Panc1 (cell line): ENCODE measurements at places on chromosomes 3 and 15. TPM values are rescaled to one million over a fixed set of nuclear protein-coding genes. Genes with fewer than 3 reads are reported as not detected.
A peak's percentile ranks its signal among the peaks of the same experiment; 100 is the strongest.

DNA sequence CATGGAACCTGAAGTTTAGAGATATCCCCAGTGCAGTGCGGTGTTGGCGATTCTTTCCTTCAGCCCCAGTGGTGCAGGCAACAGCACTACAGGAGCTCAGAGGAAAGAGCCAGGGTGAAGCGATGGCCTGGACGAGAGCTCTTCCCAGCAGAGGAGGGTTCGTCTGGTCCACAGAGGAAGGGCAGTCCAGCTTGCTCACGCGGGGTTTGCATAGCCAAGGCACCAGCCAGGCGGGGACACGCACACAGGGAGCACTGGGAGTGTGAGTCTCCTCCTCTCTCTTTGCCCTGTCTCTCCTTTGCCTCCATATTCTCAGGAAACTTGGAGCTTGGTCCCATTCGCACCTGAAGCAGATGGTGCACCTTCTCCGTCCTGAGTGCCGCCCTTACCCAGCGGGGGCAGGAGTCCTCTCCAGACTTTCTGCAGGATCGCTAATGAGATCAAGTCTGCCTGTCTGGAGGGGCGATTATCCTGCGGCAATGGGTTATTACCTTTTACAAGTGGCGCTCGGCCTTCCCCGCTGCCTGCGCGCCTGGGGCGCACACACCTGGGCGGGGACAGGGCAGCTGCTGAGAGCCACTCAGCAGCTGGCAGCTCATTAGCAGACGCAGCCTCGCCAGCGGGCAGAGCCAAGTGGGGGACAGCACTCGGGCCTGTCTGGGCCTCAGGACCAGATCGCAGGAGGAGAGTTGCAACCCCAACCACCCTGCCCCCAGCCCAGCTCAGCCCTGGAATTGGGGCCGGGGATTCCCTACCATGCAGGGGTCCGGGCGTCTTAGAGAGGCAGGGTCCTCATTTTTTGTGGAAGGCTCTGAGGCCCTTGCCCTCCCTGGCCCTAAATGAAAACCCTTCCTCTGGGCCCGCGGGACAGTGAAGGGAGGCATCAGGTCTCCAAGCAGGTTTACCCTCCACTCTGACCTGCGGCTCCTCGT is 119.0 kb upstream of the MEF2A start:
- H3K27ac ChIP-seq, result no peak overlapping the region
- no peaks in the 10 kb centered on the region for H3K36me3 ChIP-seq
- peaks cover 9% of the 10 kb centered on the region for H3K4me1 ChIP-seq

DNA sequence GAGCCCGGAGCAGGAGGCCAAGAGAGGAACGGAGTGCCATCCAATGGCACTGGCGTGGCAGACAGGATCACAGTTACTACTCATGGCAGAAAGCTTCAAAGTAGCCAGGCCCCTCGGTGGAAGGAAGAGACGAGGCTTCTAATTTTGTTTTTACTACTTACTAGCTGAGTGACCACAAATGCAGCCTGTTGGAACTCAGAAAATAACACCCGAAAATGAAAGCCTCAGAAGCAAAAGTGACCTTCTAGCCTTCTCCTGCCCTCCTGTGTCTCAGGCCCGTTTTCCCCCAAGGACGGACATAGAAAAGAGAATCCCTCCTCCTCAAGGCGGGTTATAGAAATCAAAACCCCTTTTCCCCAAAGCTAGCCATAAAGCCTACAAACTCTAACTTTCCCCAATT is 9.9 kb upstream of the STRA6 start:
- H3K36me3 ChIP-seq, result no peaks in the 10 kb centered on the region
- H3K27me3 ChIP-seq, result no peaks in the 10 kb centered on the region
- H3K4me1 ChIP-seq, result peaks cover 4% of the 10 kb centered on the region; the same call in 1 of the 2 replicates
- DNase-seq, result no peak
- H3K27ac ChIP-seq, result no peak overlapping the region

GRCh38 chr3:25585361-25586166 is 79.1 kb downstream of the TOP2B start:
- no peak for DNase-seq
- no peak overlapping the region for H3K27ac ChIP-seq
- no peak overlapping the region for H3K4me3 ChIP-seq
- no peaks in the 10 kb centered on the region for H3K36me3 ChIP-seq
- H3K4me1 ChIP-seq, result no peaks in the 10 kb centered on the region
- H3K27me3 ChIP-seq, result no peaks in the 10 kb centered on the region

Gene VILL
- total RNA-seq, result 5.7 TPM

DNA sequence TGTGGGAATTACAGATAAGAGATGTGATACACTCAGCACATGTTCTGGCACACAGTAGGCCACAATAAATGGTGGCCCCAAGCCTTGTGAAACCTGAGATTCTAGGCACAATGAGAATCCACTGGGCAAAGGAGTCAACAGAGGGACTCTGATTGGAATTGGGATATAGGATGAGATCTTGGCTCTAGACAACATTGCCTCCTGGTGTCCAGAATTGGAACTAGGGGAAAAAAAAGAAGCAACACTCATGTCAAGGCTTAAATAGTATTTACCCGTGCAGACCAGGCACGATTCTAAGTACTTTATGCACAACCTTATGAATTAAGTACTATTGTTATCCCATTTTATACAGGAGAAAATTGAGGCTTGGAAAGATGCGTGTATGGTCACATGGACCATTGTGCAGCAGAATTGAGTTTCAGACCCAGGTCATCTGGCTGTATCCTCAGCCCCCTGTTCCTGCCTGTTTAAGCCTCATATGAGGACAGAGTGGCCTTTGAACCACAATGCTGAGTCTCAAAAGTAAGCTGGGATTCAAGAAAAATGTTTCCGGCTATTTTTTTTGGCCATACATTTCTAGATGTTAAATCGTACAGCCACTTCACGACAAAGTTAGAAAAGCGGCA is 124.8 kb downstream of the SV2B start:
- H3K27ac ChIP-seq, result no peak overlapping the region
- peak; percentile 57 for DNase-seq
- no peaks in the 10 kb centered on the region for H3K36me3 ChIP-seq
- no peaks in the 10 kb centered on the region for H3K4me1 ChIP-seq

DNA sequence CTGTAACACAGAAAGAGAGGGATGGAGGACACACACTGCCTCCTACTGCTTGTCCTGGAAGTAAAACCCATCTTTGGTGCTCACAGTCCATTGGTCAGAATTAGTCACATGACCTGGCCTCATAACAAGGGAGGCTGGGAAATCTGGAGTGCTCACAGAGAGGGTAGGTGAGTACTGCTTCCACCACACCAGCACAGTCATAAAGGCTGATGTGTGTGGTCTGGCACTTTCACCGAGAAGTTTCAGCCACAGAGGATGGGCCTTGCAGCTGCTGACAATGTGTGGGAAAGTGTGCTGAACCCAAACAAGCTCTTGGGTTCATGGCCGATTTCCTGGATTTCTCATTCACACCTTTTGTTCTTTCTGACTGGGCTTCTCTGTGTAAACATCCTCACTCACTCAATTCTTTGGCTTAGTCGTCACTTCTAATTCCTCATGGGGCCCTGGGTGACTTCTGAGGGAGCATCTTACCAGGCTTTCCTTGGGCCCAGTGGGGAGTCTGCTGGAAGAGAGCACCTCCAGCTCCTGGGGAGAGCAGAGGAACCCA is 100.7 kb downstream of the ASB7 start:
- H3K27me3 ChIP-seq, result no peaks in the 10 kb centered on the region
- H3K36me3 ChIP-seq, result no peaks in the 10 kb centered on the region
- H3K4me1 ChIP-seq, result no peaks in the 10 kb centered on the region
- no peak for DNase-seq
- no peak overlapping the region for H3K27ac ChIP-seq

- no peak for DNase-seq
- H3K36me3 ChIP-seq, result no peaks in the 10 kb centered on the region
- H3K27me3 ChIP-seq, result 0 out of 2 replicates have a peak, but pooled peaks cover 4% of the 10 kb centered on the region
Measured at GRCh38 chr15:73134196-73134595, 81.9 kb downstream of the NEO1 start.

DNA sequence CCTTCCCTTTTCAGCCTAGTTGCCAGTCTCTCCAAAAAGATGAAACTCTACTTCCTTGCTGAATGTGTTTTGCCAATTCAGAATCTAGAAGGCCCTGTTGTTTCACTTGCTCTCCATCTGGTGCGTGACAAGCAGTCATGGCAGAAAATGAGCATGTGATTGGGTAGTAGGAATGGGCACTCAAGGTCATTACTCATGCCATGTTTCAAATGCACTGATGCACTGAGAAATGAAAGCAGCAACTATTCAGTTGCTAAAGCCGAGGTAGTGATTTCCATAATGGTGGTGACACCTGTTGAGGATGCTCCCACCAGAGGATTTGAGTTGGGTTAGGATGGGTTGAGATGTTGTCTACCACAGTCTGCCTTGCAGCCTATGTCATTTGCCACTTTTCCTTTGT is 12.7 kb downstream of the ZBTB38 start:
- H3K36me3 ChIP-seq, result no peaks in the 10 kb centered on the region
- no peak overlapping the region for H3K27ac ChIP-seq
- H3K27me3 ChIP-seq, result no peaks in the 10 kb centered on the region
- H3K4me3 ChIP-seq, result no peak overlapping the region
- H3K4me1 ChIP-seq, result no peaks in the 10 kb centered on the region

DNA sequence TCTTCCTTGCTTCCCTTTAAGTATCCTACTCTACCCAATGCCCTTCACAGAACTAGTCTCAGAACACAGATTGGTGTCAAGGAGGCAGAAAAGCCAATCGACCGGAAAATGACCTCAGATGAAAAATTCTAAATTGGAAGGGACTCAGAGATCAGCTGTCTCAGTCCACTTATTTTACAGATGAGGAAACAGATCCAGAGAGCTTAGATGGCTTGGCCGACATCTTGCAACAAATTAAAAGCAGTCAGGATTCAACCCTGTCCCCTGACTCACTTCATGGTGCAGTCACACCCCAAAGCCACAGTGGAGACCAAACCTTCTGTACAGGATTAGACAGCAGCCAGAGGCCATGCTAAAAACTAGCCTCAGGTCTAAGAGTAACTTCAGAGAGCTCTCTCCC is 169.3 kb upstream of the BHLHE40 start:
- H3K27me3 ChIP-seq, result no peaks in the 10 kb centered on the region
- H3K36me3 ChIP-seq, result no peaks in the 10 kb centered on the region
- H3K27ac ChIP-seq, result no peak overlapping the region
- DNase-seq, result no peak
- no peaks in the 10 kb centered on the region for H3K4me1 ChIP-seq
- H3K4me3 ChIP-seq, result no peak overlapping the region

DNA sequence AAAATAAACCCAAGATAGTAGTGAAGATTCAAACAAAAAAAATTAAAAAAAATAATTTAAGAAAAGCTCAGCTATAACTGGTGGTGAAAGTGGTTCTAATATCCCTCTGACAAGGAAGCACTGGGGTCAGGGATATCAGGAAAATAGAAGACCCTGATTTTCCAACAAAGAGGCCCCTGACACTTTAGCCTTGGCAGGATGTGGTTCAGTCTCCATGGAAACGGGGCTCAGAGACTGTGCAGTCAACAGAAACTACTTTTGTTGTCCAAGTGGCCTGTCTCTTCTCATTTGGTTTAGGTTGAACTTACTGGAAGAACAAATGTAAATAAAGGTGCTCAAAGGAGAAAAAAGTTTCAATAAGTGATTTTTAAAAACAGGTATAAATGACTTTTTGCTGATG is 27.2 kb downstream of the INTS14 start:
- no peak overlapping the region for H3K27ac ChIP-seq
- no peak for DNase-seq
- H3K36me3 ChIP-seq, result peaks cover 13% of the 10 kb centered on the region
- peaks cover 9% of the 10 kb centered on the region; the same call in 1 of the 2 replicates for H3K4me1 ChIP-seq
- no peaks in the 10 kb centered on the region for H3K27me3 ChIP-seq

Gene SYNPR
- total RNA-seq, result not detected

- DNase-seq, result no peak
- no peaks in the 10 kb centered on the region for H3K36me3 ChIP-seq
- H3K27ac ChIP-seq, result no peak overlapping the region
- H3K27me3 ChIP-seq, result no peaks in the 10 kb centered on the region
Measured at GRCh38 chr3:85808755-85809154, 850.0 kb downstream of the CADM2 start.

GRCh38 chr3:23592961-23593931 is 212.5 kb upstream of the UBE2E1 start:
- no peak overlapping the region for H3K27ac ChIP-seq
- no peaks in the 10 kb centered on the region; the same call in 1 of the 2 replicates for H3K4me1 ChIP-seq
- no peak overlapping the region for H3K4me3 ChIP-seq
- no peaks in the 10 kb centered on the region for H3K27me3 ChIP-seq
- H3K36me3 ChIP-seq, result no peaks in the 10 kb centered on the region; the same call in 1 of the 2 replicates

DNA sequence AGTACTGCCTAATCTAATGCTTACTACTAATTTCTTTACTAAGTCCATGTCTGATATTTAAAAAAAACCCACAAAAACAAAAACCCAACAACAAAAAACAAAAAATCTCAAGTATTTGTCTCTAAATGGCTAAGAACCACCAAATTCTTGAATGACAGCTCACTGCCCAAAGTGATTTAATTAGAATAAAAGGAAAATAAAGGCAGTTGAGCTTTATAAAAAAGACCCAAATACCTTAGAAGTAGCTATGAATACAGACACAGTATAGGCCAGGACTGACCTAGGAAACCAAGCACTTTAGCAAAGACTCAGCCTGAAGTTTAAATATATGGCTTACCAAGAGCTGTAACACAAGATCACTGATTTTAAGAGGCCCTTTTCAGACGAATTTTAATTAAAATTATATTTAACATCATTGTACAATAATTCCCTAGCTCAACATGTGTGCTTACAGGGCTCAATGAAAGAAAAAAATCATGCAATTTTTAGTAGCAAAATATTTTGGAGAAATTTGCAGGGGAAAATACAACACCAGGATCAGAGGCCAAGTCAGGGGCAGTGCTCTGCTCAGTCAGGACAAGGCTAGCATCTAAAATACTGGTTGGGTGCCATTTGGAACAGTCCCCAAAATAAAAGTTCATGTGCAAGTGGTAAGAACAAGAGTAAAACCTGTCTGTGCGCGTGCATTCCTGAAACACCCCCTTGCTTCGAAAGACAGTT is 24.8 kb downstream of the UQCC5 start:
- H3K4me3 ChIP-seq, result no peak overlapping the region
- no peak overlapping the region for H3K27ac ChIP-seq
- no peaks in the 10 kb centered on the region for H3K4me1 ChIP-seq
- no peaks in the 10 kb centered on the region for H3K27me3 ChIP-seq
- DNase-seq, result no peak

- no peaks in the 10 kb centered on the region for H3K4me1 ChIP-seq
- DNase-seq, result no peak
- H3K27ac ChIP-seq, result no peak overlapping the region
- H3K4me3 ChIP-seq, result no peak overlapping the region
- no peaks in the 10 kb centered on the region for H3K36me3 ChIP-seq
Measured at GRCh38 chr3:36656873-36657272, 107.5 kb downstream of the DCLK3 start.

Gene DUOXA2
- total RNA-seq, result not detected

Gene PLSCR5
- total RNA-seq, result not detected

Gene TMEM108
- 0.41 TPM for total RNA-seq
